ENCODE measurements at places on chromosomes 11 and 22.
A peak's percentile ranks its signal among the peaks of the same experiment; 100 is the strongest.

- no peak for DNase-seq
- no peaks in the 10 kb centered on the region for H3K36me3 ChIP-seq
- no peak overlapping the region for H3K4me3 ChIP-seq
- H3K4me1 ChIP-seq, result no peaks in the 10 kb centered on the region
- no peak overlapping the region for H3K27ac ChIP-seq
These were observed 45.0 kb downstream of the BBOX1 start for GRCh38 chr11:27085605-27086004.

DNA sequence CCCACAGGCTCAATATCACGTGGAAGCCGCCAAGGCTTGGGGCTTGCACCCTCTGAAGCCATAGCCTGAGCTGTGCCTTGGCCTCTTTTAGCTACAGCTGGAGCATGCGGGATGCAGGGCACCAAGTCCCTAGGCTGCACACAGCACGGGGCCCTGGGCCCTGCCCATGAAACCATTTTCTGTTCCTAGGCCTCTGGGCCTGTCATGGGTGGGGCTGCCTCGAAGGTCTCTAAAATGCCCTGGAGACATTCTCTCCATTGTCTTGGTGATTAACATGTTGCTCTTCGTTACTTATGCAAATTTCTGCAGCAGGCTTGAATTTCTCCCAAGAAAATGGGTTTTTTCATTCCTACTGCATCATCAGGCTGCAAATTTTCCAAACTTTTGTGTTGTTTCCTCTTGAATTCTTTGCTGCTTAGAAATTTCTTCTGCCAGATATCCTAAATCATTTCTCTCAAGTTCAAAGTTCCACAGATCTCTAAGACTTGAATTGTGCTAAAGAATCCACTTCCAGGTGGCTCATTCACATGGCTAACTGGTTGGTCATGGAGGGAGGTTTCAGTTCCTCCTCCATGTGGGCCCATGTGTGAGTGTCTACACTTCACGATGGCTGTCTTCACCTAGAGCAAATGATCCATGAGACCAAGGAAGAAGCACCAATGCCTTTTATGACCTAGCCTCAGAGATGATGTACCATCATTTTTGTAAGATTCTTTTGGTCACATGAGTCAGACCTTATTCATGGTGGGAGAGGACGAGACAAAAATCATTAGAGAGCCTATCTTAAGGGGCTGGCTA is 7.4 kb upstream of the CREBZF start:
- DNase-seq, result no peak
- H3K27me3 ChIP-seq, result no peaks in the 10 kb centered on the region
- H3K4me3 ChIP-seq, result no peak overlapping the region
- H3K36me3 ChIP-seq, result no peaks in the 10 kb centered on the region
- H3K27ac ChIP-seq, result no peak overlapping the region
- no peaks in the 10 kb centered on the region for H3K4me1 ChIP-seq

DNA sequence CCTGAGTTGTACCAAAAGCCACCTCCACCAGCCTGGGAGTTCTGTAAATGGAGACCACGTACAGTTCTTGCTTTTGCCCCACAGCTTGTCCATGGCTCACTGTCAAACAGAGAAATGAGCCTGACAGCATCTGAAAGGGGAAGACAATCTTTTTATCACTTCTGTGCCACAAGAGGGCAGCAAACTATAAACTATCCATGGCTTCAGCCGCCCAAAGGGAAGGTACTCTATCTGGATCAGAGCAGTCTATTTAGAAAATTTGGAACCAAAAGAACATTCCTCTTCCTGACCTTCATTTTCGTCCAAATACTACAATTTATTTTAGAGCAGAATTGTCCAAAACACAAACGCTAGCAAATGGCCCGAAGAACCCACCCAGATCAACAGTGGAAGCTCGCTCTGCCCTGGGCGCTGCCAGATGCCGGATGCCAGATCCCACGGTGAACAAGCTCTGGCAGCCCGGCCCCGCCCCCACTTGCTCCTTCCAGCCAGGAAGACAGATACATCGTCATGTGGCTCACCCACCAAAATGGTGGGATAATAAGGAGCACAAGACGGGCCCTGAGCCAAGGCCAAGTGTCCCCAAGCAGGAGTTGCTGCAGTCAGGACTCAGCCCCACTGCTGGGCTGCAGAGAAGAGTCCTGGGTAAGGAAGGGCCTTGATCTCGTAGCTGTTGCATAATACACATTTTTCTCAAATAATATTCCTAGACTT is 23.9 kb upstream of the SCGB1A1 start:
- no peaks in the 10 kb centered on the region for H3K27me3 ChIP-seq
- no peak overlapping the region for H3K27ac ChIP-seq
- H3K36me3 ChIP-seq, result no peaks in the 10 kb centered on the region
- H3K4me3 ChIP-seq, result no peak overlapping the region
- peaks cover 17% of the 10 kb centered on the region for H3K4me1 ChIP-seq
- DNase-seq, result peak; percentile 91

GRCh38 chr11:113273720-113274119 is 40.7 kb upstream of the TTC12 start:
- H3K4me3 ChIP-seq, result no peak overlapping the region
- peak; percentile 59 for DNase-seq
- H3K27me3 ChIP-seq, result no peaks in the 10 kb centered on the region
- no peaks in the 10 kb centered on the region for H3K36me3 ChIP-seq

DNA sequence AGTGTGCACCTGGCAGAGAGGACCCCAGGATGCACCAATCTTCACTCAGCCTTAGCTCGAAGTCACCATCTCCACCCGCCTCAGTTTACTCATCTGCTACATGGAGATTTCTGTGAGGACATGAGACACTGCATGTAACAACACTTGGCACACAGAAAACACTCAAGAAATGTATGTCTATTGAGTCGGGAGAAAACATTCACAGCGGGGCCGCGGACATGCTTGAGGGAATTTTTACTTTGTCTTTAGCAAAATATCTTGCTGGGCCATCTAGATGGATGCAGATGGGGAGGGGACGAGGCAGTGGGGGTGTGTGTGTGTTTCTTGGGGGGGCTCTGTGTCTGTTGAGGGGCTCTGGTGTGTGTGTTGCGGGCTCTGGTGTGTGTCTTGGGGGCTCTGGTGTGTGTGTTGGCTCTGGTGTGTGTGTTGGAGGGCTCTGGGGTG is 28.4 kb upstream of the RFPL3 start:
- H3K36me3 ChIP-seq, result no peaks in the 10 kb centered on the region
- H3K27ac ChIP-seq, result no peak overlapping the region
- no peak overlapping the region for H3K4me3 ChIP-seq
- DNase-seq, result peak; percentile 25
